ENCODE measurements at places on chromosomes 11 and 22. TPM values are rescaled to one million over a fixed set of nuclear protein-coding genes. Genes with fewer than 3 reads are reported as not detected.

The SFI1 gene
- total RNA-seq: 174 TPM

The MS4A6E gene
- not detected for total RNA-seq

The TPCN2 gene
- total RNA-seq: 22.1 TPM

The RFPL3 gene
- total RNA-seq: not detected

The PKP3 gene
- not detected for total RNA-seq

The MS4A3 gene
- total RNA-seq: not detected

The BLID gene
- total RNA-seq: not detected

The MUC5AC gene
- not detected for total RNA-seq

The OR56A1 gene
- total RNA-seq: not detected

The OR51B5 gene
- not detected for total RNA-seq

The NUP98 gene
- total RNA-seq: 94.7 TPM

The C11orf86 gene
- not detected for total RNA-seq

The FGF3 gene
- total RNA-seq: not detected

The CALCB gene
- total RNA-seq: 0.89 TPM

The BIK gene
- 1.4 TPM for total RNA-seq

The LYVE1 gene
- total RNA-seq: not detected

The OR6T1 gene
- not detected for total RNA-seq

The OR51E1 gene
- not detected for total RNA-seq

The TMEM86A gene
- total RNA-seq: 0.25 TPM

The XNDC1N gene
- 15.5 TPM for total RNA-seq

The THRSP gene
- not detected for total RNA-seq

The NPTXR gene
- total RNA-seq: 1.1 TPM
